Muscle of leg (tissue), 16 donors: ENCODE measurements at places on chromosomes 7 and 10. TPM values are rescaled to one million over a fixed set of nuclear protein-coding genes. Genes with fewer than 3 reads are reported as not detected.
A peak's percentile ranks its signal among the peaks of the same experiment; 100 is the strongest.

Gene SPDYE5
- total RNA-seq = 0.04 TPM

DNA sequence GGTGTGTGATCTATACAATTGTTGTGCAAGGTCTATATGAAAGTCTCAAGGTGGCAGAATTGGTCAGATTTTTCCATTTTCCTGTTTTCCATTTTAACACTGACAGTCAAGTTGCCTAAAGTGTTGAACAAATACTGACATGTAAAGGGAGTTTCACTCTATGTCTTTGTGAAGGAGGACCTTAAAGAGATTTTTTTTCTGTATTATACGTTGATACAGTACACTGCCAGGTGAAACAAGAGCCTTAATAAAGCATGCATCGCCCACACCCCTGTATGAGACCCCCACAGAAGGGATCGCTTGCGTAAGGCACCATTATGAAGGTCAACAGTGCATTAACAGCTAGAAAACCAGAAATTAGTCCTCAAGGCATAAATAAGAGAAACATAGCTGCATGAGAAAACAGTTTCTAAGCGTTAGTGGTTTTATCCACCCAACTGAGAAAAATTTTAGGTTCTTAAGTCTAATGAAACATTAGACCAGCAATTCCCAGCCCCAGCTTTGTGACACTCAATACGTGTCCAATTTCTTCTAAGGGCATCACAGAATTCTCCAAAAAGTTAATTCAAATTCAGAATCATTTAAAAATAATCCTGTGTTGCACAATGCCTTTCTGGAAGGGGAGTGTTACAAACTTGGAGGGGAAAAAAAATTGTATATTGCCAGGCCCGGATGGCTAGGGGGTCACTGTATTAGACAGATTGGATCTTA lies 6.9 kb downstream of the KLF6 start:
- H3K36me3 ChIP-seq = peaks cover 81% of the 10 kb centered on the region
- no peak overlapping the region for H3K4me3 ChIP-seq
- H3K27ac ChIP-seq = peak overlapping the region; percentile 99

DNA sequence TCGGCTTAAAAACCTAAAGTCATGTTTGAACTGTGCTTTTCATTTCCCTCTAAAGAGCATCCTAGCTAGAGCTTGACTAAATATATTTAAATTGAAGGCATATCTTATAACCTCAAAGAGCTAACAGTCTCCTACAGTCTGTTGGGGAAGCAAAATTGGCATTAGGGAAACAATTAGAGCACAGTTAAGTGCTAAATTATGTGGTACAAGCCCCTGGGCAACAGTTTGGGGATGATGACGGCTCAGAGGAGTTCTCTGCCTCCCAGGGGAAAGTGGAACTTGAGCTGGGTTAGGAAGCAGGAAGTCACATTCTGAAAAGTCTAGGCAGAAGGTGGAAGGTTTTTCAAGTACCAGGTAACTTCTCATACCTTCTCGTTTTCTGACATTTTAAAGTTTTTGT lies 18.6 kb upstream of the GOT1 start:
- no peak overlapping the region for H3K4me3 ChIP-seq

GRCh38 chr7:38127216-38128207 lies 50.5 kb upstream of the STARD3NL start:
- H3K36me3 ChIP-seq = no peaks in the 10 kb centered on the region
- no peak overlapping the region for H3K4me3 ChIP-seq
- no peaks in the 10 kb centered on the region for H3K4me1 ChIP-seq
- H3K27me3 ChIP-seq = no peaks in the 10 kb centered on the region

GRCh38 chr10:77801474-77802161 lies 124.9 kb downstream of the DLG5 start:
- no peak for DNase-seq
- no peak overlapping the region for H3K27ac ChIP-seq
- no peaks in the 10 kb centered on the region for H3K27me3 ChIP-seq
- no peaks in the 10 kb centered on the region for H3K4me1 ChIP-seq

DNA sequence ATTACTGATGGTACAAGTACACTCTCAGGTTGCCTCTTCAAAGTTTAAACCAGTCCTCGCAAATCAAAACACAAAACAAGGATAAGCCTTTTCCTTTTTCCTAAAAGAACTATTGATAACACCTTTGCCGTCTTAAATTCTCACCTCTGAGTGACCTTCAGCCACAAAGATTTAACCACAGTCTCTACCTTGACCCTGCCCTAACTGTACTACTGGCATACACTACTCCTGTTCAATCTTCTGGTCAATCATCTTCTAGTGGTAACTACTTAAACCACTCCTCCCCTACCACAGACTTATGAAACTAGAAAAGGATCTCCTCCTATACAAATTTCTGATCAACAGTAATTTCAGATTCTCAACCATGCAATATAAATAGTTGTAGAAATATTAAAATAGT lies 15.1 kb downstream of the UPF2 start:
- no peaks in the 10 kb centered on the region for H3K27me3 ChIP-seq
- DNase-seq = no peak
- no peaks in the 10 kb centered on the region for H3K4me1 ChIP-seq
- no peak overlapping the region for H3K27ac ChIP-seq
- H3K4me3 ChIP-seq = no peak overlapping the region

DNA sequence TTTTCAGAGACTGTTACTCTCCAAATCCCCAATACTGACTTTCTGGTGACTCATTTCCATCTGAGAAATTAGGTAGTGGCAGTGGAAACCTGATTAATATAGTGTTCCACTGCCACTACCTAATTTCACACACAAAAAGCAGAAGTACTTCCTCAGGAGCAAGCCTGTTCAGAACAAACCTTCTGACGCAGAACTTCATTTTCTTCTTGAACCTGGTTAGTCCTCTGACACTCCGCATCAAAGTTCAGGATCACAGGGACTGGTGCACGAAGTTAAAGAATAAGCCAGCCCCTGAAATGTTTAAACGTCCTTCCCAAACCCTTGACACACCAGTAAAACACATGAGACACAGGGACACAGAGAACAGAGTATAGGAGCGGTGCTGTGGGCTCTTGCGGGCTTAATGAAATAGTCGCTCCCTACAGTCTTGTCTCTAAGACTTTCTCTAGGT lies 4.4 kb downstream of the WDR91 start:
- DNase-seq = no peak
- no peak overlapping the region for H3K4me3 ChIP-seq
- H3K4me1 ChIP-seq = peaks cover 7% of the 10 kb centered on the region
- H3K27me3 ChIP-seq = no peaks in the 10 kb centered on the region
- no peak overlapping the region for H3K27ac ChIP-seq

GRCh38 chr7:123961771-123962170 lies 36.7 kb downstream of the SPAM1 start:
- no peaks in the 10 kb centered on the region for H3K27me3 ChIP-seq
- no peak for DNase-seq
- H3K4me1 ChIP-seq = no peaks in the 10 kb centered on the region
- H3K27ac ChIP-seq = no peak overlapping the region
- H3K4me3 ChIP-seq = no peak overlapping the region

DNA sequence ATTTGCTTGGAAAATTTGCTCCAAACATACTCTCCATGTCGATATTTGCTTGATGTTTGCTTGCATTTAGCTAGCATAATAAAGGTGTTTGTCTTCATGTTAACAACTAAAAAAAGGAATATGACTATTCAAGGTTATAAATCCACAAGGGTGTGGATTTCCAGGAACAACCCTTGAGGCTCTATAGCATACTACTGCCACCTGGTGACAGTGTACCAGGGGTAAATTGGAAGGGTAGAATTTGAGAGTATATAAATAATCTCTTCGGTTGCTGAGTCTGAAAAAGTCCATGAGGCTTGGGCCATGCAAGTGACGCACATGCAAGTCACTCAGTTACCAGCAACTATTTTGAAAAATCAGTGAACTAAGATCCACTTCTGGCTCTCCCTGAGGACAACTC lies 68.4 kb downstream of the SLIT1 start:
- DNase-seq = no peak
- no peaks in the 10 kb centered on the region for H3K36me3 ChIP-seq
- no peaks in the 10 kb centered on the region for H3K27me3 ChIP-seq
- no peak overlapping the region for H3K4me3 ChIP-seq
- no peaks in the 10 kb centered on the region for H3K4me1 ChIP-seq

GRCh38 chr7:65471587-65471986 lies 97.9 kb downstream of the ZNF92 start:
- H3K4me3 ChIP-seq = no peak overlapping the region
- DNase-seq = no peak
- H3K4me1 ChIP-seq = no peaks in the 10 kb centered on the region
- no peak overlapping the region for H3K27ac ChIP-seq
- H3K36me3 ChIP-seq = no peaks in the 10 kb centered on the region
- H3K27me3 ChIP-seq = no peaks in the 10 kb centered on the region

DNA sequence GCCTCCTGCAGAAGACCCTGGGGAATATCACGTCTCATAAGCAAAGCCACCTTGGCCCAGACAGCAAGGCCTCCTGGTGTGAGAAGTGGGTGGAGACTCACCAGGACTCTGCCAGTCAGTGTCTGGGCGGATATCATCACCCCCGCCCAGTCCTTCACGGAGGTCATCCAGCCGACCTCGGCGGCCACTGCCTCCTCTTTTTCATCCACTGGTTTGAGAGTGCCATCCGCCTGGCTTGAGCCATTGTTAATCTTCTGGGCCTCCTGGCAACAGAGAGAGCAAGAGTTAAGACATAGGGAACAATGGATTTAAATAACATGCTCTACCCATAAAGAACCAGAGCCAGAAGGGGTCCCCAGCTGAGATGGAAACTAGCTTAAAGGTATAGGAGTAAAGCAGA lies 233.8 kb downstream of the KCNMA1 start:
- peaks cover 12% of the 10 kb centered on the region for H3K4me1 ChIP-seq
- DNase-seq = no peak
- H3K4me3 ChIP-seq = no peak overlapping the region
- H3K27me3 ChIP-seq = peaks cover 2% of the 10 kb centered on the region

DNA sequence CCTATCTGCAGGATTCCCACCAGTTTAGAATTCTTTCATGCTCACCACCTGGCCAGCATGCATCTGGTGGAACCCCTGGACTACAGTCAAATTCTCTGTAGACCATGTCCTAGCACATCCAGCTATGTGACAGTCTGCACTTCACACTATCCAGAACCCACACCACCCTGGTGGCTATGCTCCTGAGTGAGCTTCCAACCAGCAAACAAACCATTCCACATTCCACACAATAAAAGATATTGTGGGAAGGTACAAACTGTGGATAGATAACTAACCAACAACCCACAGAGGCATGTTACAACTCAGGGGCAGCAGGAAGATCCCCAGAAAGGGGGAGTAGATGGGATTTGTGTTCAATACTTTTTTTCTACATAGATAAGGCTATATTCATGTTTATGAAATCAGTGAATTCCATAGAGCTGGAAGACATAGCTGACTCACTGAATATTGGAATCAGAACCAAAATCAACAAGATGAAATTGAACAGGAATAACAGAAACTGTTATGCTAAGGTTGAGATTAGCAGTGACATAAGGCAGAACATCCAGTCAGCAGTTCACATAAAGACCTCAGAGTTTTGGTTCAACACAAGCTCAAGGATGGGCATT lies 72.5 kb downstream of the LRRC17 start:
- no peaks in the 10 kb centered on the region for H3K4me1 ChIP-seq
- H3K27me3 ChIP-seq = no peaks in the 10 kb centered on the region
- no peak overlapping the region for H3K4me3 ChIP-seq
- no peak overlapping the region for H3K27ac ChIP-seq

DNA sequence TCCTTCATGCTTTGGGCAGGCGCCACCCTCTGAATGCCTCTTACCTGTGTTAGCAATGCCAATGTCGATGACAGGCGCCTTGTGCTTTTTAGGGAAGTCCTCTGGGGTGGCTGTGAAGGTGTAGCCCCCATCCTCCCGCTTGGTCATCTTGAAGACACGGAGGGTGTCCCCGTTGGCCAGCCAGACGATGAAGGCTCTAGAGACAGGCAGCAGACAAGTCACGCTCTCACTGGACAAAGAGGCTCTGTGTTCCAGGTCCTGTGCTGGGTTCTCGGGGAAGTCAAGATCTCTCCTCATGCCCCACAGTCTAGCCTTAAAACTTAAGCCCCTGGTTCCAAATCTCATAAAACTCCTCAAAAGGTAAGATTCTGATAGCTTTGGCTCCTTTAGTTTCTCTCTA lies 5.1 kb downstream of the TBL2 start:
- no peak for DNase-seq
- H3K27ac ChIP-seq = no peak overlapping the region
- H3K4me3 ChIP-seq = no peak overlapping the region
- H3K27me3 ChIP-seq = no peaks in the 10 kb centered on the region
- peaks cover 7% of the 10 kb centered on the region for H3K4me1 ChIP-seq

- DNase-seq = no peak
- H3K4me3 ChIP-seq = no peak overlapping the region
- H3K27ac ChIP-seq = no peak overlapping the region
- no peaks in the 10 kb centered on the region for H3K4me1 ChIP-seq
These were observed 15.0 kb downstream of the TNKS2 start for GRCh38 chr10:91813251-91813650.

- peak; percentile 91 for DNase-seq
- peaks cover 40% of the 10 kb centered on the region for H3K27me3 ChIP-seq
- no peaks in the 10 kb centered on the region for H3K36me3 ChIP-seq
- peak overlapping the region; percentile 59 for H3K27ac ChIP-seq
These were observed 7.5 kb upstream of the EBF3 start for GRCh38 chr10:129971381-129972144.

DNA sequence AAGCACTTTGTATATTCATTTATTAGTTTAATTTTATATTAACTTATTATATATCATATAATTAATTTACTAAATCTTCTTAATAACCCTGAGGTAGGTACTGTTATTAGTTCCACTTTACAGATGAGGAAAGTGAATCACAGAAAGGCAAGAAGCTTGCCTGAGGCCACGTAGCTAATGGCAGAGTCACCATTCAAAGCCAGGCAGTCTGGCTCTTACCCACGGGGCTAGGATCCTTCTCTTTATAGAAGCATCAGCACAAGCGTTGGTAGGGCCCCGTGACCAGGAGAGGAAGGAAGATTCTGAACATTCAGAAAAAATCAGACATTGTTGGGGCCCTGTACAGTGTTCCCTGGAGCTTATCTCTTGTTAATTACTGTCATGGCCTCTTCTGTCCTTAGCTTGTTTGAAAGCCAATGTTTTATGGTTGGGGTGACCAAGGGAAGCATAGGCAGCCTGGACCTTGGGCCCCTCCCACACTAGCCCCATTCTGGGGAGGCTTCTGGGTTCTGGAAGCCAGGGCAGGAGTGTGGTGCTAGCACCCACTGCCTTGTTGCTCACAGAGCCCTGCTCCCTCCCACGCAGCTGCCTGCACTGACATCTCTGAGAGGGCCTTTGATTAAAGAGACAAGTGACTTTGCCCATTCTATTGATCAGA lies 31.1 kb upstream of the SLF2 start:
- peaks cover 81% of the 10 kb centered on the region for H3K4me1 ChIP-seq
- no peak overlapping the region for H3K4me3 ChIP-seq
- H3K36me3 ChIP-seq = no peaks in the 10 kb centered on the region
- H3K27ac ChIP-seq = peak overlapping the region; percentile 95
- no peak for DNase-seq
- peaks cover 3% of the 10 kb centered on the region for H3K27me3 ChIP-seq

Gene DNAJC2
- 21.2 TPM for total RNA-seq

Gene ELOVL3
- 0.35 TPM for total RNA-seq

- H3K27ac ChIP-seq = no peak overlapping the region
- H3K36me3 ChIP-seq = no peaks in the 10 kb centered on the region
- no peaks in the 10 kb centered on the region for H3K4me1 ChIP-seq
- DNase-seq = peak; percentile 36
These were observed 630.7 kb upstream of the GRM3 start for GRCh38 chr7:86012971-86013370.
